OCI-LY7 (cell line): ENCODE measurements at places on chromosomes 7 and 10.

DNA sequence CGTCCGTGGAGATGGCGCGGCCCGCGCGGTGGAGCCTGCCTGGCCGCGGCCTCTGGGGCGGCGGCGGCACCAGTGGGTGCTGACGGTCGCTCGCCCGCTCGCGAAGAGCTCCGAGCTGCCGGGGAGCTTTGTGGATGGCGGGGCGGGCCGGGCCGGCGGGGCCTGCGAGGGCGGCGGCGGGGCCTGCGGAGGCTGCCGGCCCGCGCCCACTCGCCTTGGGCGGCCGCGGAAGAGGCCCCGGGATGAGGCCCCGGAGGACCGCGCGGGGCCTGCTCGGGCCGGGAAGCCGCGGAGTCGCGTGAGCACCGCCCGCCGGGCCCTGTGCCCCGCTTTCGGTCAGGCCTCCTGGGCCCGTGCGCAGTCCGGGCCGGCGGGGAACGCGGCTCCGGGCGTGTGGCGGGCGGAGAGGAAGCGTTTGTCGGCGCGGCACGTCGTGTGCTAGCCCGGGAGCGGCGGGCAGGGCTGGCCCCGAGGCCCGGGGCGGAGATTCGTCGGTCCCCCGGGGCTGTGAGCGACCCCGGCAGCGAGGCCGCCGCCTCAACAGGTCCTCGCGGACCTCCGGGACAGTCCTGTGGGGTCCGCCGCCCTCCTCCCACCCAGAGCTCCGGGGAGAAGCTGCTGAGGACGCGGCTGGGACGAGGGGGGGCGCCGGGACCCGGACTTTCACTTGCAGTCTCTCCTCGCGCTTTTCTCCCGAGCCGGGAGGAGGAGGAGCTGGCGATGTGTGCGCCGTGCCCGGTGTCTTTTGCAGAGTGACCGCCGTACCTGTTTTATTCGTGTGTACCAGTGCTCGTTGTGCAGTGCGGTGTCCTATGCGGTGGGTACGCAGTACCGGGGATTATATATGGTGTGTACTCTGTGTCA is 578 bp downstream of the ZMYND11 start:
- DNase-seq, result peak; percentile 62

DNA sequence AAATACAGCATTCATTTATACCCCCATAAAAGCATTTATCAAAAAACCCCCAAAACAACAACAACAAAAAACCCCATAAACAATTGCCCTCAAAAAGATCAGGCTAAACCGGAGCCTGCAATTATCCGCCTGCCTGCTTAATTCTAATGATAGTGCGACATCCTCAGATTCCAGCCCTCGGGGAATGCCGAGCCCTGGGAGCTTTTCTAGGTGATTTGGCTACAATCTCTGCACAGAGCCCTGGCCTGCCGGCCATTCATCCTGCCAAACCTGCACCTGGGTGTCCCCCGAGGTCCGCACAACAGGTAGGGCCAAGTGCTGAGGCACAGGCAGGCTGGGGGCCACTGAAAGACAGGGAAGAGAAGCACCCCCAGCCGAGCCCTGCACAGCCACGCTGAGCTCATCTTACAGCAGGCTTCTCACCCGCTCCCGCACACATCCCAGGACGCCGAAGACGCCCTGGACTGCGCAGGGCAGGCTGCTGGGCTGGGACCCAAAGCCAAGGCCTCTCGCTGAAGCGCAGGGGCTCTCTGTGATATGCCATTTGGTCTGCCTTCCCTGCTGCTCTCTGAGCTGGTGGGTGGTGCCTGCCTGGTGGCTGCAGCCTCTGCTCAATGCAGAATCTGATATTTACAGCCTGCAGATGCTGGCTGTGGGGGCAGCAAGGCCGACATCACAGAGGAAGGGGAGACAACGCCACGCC is 57.5 kb downstream of the CAMK2B start:
- no peak for DNase-seq

- no peak for DNase-seq
Measured at GRCh38 chr10:127872011-127872761, 20.6 kb downstream of the CLRN3 start.

DNA sequence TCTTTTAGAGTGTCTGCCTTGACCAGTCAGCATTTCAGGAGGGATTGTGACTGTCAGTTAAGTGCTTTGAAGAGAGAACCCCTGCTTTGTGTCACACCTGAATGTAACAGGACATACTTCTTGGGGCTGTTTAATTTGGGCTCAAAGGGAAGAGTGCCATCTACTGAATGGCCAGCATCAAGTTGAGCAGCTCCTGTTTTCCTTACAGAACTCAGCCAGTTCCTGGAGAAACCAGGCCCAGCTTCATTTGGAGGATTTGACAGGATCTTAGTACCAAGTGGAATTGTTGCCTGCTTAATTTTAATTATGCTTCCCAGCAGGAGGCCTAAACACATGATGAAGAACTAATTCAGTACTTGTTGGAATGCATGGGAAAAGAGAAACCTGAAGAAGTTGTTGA is 8.3 kb downstream of the ADD3 start:
- peak; percentile 35 for DNase-seq

GRCh38 chr7:20229646-20230500 is 12.7 kb upstream of the MACC1 start:
- DNase-seq, result no peak

GRCh38 chr7:7868572-7868899 is 100.1 kb upstream of the GLCCI1 start:
- DNase-seq, result peak; percentile 7

DNA sequence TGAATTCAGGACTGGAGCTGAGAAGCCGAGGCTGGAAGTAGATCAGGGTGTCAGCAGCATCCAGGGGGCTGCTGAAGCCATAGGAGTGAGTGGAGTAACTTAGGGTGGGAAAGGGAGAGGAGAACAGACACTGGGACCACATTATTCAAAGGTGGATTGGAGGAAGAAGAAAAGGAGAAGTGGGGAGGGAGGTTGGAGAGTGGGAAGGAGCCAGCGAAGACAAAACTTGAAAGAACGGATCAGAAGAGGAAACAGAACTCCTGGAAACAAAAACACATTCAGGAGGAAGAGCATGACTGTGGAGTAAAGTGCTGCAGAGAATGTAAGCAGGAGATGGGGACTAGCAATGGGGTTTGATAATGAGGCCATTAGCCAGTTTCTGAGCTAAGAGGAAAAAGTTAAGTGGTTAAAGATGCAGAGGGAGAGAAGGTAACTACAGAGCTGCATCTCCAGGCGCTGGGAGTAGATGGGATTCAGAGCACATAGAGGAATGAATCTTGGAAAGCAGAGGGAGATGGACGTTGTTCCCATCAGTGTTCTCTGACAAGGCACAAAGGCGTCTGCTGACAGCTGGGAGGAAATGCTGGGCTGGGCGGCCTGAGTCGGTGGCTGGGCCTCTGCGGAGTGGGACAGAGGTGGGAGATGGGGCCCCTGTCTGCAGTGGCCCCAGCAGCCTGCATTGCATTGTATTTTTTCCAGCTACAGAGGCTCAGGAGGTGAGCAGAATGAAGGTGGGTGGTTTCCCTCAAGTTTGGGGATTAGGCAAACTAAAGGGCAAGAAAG is 63.1 kb upstream of the LEP start:
- DNase-seq, result no peak

GRCh38 chr10:10942441-10942840 is 75.2 kb upstream of the CELF2 start:
- DNase-seq, result no peak

DNA sequence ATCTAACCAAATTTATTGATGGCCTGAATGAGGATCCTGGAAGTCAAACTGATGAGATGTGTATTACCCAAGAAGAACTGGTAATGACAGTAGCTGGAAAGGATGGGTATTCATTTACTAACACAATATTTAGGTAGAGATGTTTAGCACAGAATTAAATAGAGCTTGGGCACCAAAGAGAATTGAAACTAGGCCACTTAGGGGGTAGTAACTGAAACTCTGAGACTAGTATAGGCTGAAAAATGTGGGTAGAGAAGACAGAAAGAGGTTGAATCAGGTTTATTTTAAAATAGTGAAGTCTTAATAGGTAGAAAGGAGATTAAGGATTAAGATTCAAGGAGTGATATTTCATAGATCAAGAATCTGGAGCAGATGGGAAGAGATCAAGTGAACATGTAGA is 155.8 kb downstream of the MLLT10 start:
- DNase-seq, result no peak

- DNase-seq, result no peak
Measured at GRCh38 chr7:138563808-138564207, 103.7 kb downstream of the TRIM24 start.

- peak; percentile 28 for DNase-seq
Measured at GRCh38 chr10:46094931-46095750, 49.1 kb upstream of the MSMB start.

DNA sequence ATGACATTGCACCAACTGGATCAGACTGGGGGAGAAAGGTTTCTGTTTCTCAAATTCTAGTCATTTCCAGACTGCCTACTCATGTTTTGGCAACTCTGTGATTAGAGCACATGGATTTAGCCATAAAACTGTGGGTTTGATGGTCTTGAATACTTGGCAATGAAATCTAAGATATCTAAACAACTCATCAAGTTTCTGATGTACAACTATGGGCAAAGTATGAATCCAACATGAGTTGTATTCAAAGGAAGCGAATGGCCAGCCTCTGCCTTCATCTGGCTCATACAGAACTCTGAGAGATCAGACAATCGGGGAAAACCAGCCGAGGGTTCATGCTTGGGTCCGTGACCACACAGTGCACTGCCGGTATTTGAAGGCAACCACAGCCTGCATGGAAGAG is 144.3 kb downstream of the ADAM12 start:
- no peak for DNase-seq

- no peak for DNase-seq
Measured at GRCh38 chr10:88388324-88388723, 194.8 kb downstream of the RNLS start.

- no peak for DNase-seq
Measured at GRCh38 chr10:27661514-27662286, 83.9 kb downstream of the MKX start.

DNA sequence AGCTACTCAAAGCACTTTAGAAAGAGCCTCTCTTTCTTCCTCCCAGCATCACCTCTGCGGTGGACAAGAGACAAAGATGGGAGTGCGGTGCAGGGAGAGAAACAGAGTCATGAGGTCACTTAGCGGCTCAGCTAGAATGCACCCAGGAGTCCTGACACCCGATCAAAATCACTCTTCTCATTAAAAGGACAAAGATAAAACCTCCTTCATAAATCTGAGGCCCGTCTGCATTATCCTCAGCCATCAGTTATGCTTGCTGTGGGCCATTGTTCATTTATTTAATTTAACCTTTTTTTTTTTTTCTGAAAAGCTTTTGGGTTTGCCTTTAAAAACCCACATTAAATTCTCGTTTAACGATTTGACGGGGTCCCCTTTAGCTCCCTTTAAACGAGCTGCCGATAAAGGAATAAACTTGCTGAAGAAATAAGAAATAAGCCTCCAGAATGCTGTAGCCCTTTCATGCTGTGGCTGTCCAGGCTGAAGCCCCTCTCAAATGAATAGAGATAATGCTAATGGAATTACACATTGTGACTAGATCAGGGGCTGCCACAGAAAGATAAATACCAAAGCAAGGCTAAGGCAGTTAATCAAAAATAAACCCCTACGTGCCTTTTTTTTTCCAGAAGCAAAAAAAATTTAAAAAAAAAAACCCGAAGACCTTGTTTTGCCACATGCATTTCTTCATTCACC is 16.1 kb upstream of the PLXNA4 start:
- no peak for DNase-seq

DNA sequence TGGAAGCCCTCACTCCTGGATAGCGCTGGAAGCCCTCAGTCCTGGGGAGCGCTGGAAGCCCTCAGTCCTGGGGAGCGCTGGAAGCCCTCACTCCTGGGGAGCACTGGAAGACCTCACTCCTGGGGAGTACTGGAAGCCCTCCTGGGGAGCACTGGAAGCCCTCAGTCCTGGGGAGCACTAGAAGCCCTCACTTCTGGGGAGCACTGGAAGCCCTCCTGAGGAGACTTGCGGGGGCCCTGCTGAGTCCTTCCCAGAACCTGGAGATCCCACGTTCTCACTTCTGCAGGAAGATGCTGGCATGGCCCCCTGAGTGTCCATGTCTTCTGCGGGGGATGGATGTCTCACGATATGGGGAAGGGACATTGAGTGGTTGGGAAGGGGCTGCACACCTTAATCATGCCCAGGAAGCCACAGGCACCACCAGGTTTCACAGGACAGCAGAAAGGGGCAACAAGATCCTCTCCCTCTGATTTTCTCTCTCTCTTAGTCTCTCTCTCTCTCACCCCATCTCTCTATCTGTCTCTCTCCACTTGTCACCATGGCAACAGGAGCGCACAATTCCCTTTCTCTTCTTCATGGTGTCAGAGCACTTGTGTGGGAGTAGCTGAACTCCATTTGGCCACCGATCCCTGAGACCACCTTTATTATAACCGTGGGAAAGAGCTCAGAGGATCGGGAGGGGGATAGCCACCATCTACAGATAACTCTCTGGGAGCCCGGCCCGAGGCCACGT is 267.0 kb downstream of the TCERG1L start:
- DNase-seq, result no peak

DNA sequence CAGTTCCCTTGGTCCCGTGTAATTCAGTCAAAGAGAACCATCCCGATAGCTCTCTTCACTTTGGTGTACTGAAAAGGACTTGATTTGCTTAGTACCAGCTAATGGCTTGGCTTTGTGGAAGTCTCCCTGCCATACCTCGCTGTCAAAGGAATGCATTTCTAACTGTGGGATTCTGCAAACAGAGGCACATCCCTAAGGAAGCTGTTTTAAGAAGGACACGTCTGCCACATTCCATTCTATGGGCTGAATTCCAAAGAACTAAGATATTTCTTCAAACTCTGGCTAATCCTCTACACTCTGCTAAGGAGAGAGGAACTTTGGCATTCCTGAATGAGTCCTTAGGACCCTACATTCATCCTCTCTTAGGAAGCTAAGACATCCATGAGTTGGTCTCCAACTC is 327.9 kb downstream of the SFMBT2 start:
- no peak for DNase-seq
